C1 segment of cervical spinal cord (tissue), 14 donors: ENCODE measurements at places on chromosomes 12 and 14.

DNA sequence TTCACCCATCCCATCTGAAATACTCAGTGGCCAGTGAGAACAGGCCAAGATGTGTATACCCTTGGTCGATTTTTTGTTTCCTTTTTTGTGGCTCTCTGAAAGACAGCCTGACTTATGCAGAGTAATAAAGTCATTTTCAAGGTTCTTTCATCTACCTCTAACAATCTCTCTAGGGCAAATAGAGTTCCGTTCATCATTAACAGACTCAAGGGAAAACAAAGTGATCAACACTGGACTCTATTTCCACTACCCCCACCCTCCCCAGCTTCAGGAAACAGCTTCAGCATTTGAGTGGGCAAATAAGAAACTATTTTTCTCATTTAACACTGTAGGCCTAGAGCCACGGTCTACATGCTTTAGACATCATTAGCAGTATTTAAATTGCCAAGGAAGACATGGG is 15.9 kb downstream of the PRKAB1 start:
- DNase-seq = no peak

- DNase-seq = no peak
Measured at GRCh38 chr14:85974602-85975001, 444.7 kb downstream of the FLRT2 start.

GRCh38 chr12:6229224-6230218 is 29.3 kb downstream of the CD9 start:
- peak; percentile 86 for DNase-seq

GRCh38 chr12:67468549-67469245 is 179.8 kb upstream of the DYRK2 start:
- no peak for DNase-seq

DNA sequence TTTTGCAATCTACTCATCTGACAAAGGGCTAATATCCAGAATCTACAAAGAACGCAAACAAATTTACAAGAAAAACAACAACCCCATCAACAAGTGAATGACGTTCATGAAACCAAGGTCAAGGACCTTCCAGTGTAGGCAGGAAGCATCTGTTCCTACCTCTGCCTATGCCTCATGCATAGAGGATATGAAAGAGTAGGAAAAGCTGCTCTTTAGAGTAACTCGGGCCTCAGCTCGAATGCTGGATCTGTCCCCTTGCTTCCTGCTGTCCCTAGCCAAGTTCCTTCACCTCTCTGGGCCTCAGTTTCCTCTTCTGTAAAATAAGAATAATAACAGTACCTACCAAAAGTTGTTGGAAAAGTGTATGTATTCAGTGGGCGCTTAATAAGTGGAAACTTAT is 65.0 kb downstream of the FOXN4 start:
- no peak for DNase-seq

- no peak for DNase-seq
Measured at GRCh38 chr12:116099652-116100432, 177.7 kb downstream of the MED13L start.

GRCh38 chr14:93186956-93187355 is 1.8 kb downstream of the LYSET start:
- no peak for DNase-seq

- DNase-seq = no peak
Measured at GRCh38 chr14:87148655-87149054, 844.3 kb downstream of the GALC start.

DNA sequence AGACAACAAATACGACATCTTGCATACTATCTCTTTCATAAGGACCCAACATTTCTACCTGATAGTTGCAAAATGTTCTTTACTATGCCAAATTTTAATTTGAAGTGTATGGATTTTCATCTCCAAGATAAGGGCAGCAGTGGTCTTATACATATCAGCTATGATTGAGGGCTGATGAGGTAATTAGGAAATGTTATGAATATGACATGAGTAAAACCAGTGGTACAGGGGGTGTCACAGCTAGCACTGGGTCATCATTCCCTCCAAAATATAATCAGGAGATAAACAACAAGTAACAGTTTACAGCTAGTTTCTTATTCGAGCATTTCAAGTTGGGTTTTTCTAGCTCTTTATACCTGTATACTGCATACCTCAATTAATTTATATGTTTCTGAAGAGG is 35.0 kb downstream of the ATP2B1 start:
- DNase-seq = no peak

DNA sequence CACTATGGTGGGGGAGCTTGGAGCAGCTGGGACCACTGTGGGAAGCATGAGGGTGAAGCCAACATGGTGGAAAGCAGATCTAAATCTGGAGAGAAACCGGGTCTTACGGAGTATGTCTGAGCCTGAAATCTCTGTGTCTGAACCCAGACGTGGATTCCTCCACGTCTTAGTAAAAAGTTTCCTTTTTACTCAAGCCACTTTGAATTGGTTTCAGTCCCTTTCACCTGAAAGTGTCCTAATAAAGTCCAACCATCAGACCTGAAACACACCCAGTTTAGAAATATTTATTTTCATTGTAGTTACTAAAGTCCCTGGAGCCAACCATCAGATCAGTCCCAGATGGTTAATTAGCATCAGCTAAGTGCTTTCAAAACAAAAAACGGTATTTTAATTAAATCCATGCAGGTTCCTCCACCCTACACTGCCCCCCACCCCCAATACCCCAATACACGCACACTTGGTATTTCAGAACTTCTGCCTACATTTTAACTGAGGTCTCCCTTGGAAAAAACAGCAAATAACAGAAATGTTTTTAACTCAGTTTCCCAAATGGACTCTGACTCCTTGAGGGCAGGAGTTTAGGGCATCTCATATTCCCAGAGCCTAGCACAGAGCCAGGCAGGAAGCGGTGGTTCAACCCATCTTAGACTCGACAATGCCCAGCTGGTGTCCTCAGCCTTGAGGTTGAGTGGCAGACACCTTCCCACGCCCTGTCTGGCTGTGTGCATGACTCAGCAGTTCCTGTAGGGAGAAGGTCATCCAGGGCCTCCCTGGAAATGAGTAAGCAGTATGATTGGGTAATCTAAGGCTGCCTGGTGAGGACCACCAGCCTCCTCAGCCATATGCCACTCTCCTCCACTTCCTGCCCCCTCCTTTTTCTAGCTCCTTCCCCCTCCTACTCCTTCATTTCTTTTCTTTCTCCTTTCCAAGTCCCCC is 175.8 kb downstream of the TTC8 start:
- DNase-seq = no peak

DNA sequence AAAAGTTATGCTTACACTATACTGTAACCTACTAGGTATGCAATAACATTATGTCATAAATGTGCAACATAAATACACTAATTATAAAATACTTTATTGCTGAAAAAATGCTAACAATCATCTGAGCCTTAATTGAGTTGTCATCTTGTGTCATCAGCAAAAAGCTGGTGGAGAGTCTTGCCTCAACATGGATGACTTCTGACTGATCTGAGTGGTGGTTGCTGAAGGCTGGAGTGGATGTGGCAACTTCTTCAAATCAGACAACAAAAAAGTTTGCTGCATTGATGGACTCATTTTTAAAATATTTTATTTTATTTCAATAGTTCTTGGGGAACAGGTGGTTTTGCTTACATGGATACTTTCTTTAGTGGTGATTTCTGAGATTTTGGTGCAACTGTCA is 93.9 kb upstream of the AMN1 start:
- DNase-seq = no peak

DNA sequence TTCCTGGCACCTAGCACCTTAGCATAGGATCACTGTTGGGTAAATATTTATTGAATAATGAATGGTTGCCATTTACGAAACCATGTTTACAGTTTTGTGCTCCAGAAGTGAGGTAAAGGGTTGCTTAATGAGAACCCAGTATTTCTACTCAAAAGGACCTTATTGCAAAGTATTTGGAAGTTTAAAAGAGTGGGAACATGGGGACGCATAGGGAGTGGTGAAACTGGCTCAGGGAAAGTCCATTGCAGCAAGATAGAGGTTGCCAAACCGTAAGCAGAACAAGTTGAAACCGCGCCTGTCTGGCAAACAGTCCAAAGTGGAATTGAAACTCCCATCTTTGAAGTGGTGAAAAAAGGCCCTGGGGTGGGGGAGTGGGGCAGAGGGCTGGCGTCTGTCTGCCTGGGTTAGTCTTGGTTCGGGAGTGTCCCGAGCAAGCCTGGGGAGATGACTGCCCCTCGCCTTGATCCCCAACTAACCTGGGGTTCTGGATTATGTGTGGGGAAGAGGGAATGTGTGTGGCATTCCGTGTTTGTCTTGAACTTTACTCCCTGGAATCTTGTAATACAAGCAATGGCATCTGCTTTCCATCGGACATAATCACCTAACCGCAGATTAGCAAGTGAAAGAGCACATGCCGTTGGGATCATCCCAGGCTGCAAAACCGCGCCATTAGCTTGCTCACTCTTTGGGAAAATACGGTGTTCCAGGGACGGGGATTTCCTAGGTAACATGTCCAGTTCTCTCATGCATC is 7.2 kb downstream of the ALDH2 start:
- DNase-seq = no peak

GRCh38 chr12:98439981-98440581 is 75.3 kb upstream of the TMPO start:
- no peak for DNase-seq

DNA sequence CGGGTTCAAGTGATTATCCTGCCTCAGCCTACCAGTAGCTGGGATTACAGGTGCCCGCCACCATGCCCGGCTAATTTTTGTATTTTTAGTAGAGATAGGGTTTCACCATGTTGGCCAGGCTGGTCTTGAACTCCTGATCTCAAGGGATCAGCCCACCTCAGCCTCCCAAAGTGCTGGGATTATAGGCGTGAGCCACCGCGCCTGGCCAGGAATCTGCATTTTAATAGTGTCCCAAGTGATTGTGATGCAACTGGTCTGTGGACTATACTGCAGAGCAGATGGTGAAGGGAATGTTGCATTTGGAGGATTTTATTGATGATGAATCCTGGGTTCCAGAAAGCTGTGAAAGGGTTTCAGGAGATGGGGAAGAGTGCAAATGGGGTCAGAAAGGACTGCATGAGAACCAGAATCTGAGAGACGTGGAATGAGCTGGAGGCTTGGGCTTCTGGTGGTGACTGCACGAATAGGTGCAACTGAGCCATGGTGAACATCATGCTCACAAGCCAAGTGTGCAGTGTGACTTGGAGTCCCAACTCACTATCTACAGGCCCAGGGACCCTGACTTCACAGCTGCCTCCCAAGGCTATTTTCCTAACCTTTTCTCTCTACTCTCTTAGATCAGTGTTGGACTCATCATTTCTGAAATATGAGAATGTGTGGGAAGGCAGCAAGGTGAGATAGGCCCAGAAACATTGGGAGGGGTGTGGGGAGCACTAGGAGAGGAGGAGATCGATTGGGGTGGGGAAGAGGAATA is 4.5 kb downstream of the RPS26 start:
- no peak for DNase-seq

DNA sequence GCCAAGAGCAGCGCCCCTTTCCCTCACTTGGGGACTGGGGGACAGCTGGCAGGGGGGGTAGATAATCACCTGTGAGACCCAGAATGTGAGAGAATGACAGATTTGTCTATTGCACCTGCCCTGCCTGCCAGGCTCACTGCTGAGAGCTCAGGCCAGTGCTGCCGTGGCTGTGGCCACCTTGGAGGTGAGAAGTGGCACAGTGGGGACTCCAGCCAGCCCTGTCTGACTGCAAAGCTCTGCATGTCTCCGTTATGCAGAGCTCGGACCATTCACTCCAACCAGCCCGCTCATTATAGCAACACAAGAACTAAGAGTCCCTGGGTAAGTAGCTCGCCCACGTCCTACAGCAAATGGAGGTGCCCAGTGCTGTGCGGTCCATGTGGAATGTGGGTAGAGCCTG is 88.8 kb downstream of the DICER1 start:
- DNase-seq = no peak

- DNase-seq = no peak
Measured at GRCh38 chr14:101113108-101113612, 209.6 kb upstream of the RTL1 start.

GRCh38 chr12:83931451-83931850 is 981.1 kb downstream of the SLC6A15 start:
- no peak for DNase-seq

- no peak for DNase-seq
Measured at GRCh38 chr12:66500841-66501240, 178.0 kb downstream of the GRIP1 start.

DNA sequence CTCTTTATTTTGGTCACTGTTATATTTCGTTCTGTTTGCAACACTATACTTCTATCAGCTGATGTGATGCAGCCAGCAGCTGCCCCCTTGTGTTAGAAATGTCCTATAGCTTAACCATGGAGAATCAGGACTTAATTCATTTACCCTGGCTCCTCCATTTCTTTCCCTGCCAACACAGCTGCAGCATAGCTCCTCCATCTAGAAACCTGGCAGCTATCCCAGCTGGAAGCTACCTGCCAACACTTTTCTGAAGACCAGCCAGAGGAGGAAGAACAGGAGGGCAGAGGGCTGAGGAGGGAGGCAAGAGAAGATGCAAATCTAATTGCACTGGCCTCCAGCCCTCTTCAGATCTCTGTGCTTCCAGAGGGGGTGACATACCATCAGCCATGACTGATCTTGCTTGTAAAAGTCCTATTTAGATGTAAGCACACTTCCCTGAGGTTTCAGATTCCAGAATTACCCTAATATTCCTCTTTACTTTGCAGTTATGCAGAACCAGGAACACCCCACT is 156.8 kb upstream of the TMEM260 start:
- peak; percentile 32 for DNase-seq

- no peak for DNase-seq
Measured at GRCh38 chr12:92732216-92732615, 29.4 kb downstream of the PLEKHG7 start.

DNA sequence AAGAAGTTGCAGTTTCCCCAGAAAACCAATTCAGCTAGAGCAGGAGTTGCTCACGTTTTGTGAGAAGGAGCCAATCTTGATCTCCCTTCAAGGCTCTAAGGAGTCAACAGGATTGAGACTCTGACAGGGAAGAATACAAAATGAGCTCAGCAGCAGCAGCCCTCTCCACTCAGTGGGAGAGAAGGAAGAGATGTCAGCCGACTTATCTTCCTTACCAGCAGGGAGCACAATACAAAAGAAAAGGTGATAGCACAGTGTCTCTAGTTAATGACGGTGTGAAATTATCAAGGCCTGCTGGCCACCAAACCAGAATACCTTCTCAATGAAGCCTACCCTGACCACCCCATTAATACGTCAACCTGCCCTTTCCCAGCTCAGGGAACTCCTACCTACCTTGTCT is 223.6 kb upstream of the TMPO start:
- DNase-seq = no peak

DNA sequence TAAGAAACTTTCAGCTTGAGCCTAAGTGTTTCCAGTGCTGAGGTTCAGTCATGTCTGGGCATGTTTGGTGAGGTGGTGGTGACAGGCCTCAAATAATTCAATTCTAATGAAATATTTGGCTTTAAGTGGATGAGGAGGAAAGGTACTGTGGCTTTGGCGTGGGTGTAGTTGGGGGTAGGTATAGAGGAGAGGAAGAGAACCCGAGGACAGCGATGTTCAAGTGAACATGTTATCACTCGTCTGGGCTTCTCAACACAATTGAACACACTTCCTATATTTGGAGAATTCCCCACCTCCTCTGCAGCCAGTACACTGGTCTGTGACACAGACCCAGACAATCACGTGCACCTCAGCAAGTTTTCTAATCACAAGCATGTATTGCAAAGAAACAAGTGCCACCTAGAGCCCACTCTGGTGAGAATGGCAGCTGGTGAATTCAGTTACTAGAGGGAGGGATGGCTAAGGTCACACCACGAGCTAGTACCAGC is 53.0 kb downstream of the IFNG-AS1 start:
- DNase-seq = no peak

- no peak for DNase-seq
Measured at GRCh38 chr14:67018720-67019119, 170.5 kb upstream of the GARIN2 start.
